Bone marrow (tissue), 2 donors: ENCODE measurements at places on chromosomes 6 and 20.

- no peak for DNase-seq
Measured at GRCh38 chr6:138979813-138980668, 8.0 kb downstream of the REPS1 start.

- DNase-seq = no peak
Measured at GRCh38 chr6:159686703-159687102, 6.3 kb downstream of the SOD2 start.

GRCh38 chr20:5104479-5104878 lies 15.3 kb downstream of the PCNA start:
- DNase-seq = no peak

DNA sequence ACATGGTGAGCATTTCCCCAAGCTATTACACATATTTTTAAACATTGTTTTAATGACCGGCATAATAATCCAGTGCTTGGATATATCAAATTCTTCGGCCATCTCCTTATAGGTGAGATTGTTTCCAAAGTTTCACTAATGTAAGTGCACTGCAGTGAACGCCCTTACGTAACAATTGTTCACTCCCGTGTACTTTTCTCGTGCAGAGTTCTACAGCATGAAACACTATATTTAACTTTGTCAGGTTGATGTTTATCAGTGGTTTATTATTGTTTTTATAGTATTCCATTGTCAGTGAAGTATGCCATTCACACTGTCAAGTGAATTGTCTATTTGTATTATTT lies 3.4 kb upstream of the GZF1 start:
- no peak for DNase-seq

DNA sequence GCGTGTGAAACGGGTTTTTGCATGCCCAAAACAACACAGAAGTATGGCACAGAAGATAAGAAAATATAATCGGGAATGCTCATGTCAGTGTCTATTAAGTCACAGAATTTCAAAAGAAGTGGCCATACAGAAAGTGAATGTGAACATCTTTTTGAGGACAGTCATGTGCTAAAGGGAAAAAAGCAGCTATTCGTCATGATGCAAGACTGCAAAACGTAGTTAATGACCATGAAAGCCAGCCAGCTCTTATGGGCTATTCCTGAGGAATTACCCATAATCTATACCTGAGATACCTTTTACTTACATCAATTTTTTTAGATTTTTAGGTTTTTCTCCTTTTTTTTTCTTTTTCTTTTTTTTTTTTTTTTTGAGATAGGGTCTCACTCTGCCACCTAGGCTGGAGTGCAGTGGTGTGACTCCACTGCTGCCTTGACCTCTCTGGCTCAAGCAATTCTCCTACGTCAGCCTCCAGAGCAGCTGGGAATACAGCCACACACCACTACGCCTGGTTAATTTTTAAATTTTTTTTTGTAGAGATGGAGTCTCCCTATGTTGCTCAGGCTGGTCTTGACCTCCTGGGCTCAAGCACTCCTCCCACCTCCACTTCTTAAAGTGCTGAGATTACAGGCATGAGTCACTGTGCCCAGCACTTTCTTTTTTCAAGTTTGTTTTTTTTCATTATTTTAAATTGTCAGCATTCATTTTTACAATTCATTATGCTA lies 18.1 kb upstream of the ZBP1 start:
- DNase-seq = no peak

GRCh38 chr6:155273431-155273830 lies 9.6 kb downstream of the CLDN20 start:
- no peak for DNase-seq

GRCh38 chr6:39029156-39030011 lies 19.2 kb upstream of the GLP1R start:
- DNase-seq = no peak
